Body of pancreas (tissue), 4 donors: ENCODE measurements at places on chromosomes 3 and 15.
A peak's percentile ranks its signal among the peaks of the same experiment; 100 is the strongest.

DNA sequence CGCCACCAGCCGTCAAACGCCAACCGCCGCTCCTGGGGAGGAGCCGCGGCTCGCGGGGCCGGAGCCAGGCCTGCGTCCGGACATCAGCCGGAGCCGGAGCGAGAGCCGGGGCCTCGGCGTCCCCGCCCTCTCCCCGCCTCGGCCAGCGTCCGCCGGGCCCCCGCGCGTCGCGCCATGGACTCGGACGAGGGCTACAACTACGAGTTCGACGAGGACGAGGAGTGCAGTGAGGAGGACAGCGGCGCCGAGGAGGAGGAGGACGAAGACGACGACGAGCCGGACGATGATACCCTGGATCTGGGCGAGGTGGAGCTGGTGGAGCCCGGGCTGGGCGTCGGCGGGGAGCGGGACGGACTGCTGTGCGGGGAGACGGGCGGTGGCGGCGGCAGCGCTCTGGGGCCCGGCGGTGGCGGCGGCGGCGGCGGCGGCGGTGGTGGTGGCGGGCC lies 359 bp downstream of the ARIH1 start:
- no peak for DNase-seq

GRCh38 chr3:183324083-183324482 lies 71.0 kb downstream of the B3GNT5 start:
- DNase-seq = no peak

GRCh38 chr3:52323526-52324295 lies 7.6 kb downstream of the DNAH1 start:
- DNase-seq = no peak

- DNase-seq = no peak
Measured at GRCh38 chr3:49177073-49177472, 5.7 kb downstream of the KLHDC8B start.

GRCh38 chr3:8506571-8507061 lies 5.0 kb downstream of the LMCD1 start:
- no peak for DNase-seq

GRCh38 chr3:160643994-160644393 lies 33.0 kb upstream of the ARL14 start:
- DNase-seq = no peak

DNA sequence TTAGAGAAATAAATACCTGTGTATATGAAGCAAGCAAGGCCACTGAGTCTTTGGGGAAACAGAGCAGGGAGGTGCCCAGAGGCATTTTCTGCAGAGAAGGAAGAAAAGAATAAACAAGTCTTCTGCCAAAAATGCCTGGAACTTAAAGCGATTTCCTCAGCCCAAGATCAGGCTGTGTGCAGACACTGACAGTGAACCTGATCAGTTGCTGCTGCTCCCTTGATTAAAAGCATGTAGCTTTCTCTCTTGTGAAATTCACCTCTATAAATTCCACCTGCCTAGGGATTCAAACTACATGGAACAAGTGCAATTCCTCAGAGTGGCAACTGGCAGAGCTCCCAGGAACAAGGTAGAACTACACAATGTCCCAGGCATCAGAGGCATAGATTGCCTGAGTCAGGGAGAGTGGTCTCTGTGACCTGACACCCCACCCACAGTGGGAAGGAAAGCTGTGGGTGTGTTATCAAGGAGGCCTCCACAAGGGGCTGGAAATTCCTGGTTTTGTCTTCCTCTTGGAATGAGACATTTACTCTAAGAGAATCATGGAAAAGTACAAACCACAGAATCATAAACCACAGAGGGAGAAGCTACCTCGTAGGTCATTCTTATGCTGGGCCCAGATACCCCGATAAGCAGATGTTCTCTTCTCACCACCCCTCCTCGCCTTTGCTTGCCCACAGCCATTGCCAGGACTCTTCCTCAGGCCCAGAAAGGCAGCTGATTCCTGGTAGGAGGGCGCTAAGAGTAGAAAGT lies 1.8 kb upstream of the ZBTB38 start:
- DNase-seq = peak; percentile 80

- DNase-seq = peak; percentile 65
Measured at GRCh38 chr3:129616713-129617112, 10.2 kb upstream of the PLXND1 start.

DNA sequence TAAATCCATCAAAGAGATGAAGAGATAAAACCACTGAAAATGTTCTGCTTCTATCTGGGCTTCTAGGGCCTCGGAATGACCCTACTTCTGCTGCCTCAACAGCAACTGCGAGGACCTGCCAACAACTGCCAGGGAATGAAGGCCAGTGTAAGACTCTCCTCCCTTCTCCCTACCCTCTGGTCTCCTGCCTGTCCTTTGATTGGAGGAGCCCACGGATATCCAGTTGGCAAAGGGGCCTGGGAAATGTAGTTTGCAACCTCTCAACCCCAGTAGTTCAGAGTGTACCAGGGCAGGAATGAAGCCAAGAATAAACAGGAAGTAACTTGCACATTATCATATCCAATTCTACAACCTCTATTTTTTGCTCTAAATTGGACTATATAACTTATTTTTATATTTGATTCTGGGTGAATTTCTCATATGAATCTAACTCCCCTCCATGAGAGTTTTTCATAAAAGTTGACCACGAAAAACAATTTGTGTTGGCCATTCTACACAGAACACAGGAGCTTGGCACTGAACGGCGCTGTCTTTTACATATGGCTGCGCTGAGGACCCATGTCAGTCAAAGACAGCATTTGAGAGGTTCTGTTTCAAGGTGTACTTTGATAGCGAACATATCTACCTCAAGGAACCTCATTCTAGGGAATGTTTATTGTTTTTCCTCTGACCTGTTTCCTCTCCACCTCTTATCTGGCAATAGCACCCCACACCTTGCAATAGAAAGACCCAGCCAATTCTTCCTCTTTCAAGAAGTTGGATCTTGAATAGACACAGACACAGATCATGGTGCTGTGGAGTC lies 91.1 kb upstream of the RNF7 start:
- DNase-seq = peak; percentile 86

DNA sequence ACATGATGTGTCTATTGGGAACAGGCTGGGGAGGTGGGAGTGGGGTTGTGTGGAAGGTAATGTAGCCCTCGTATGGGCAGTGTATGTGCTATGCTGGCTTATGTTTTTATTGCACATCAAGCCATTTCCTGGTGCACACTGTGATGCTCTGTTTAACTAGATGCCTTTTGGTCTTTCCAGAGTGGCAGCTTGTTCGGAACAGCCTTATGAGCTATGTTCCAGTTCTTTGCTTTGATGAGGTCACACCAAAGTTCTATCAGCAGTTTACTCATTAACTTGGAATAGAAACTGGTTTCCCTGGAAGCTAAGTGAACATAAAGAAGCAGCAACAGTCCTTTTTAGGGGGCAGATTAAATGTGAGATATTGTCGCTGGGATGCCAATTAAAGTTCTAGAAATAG lies 133.9 kb downstream of the DIPK2A start:
- DNase-seq = no peak

DNA sequence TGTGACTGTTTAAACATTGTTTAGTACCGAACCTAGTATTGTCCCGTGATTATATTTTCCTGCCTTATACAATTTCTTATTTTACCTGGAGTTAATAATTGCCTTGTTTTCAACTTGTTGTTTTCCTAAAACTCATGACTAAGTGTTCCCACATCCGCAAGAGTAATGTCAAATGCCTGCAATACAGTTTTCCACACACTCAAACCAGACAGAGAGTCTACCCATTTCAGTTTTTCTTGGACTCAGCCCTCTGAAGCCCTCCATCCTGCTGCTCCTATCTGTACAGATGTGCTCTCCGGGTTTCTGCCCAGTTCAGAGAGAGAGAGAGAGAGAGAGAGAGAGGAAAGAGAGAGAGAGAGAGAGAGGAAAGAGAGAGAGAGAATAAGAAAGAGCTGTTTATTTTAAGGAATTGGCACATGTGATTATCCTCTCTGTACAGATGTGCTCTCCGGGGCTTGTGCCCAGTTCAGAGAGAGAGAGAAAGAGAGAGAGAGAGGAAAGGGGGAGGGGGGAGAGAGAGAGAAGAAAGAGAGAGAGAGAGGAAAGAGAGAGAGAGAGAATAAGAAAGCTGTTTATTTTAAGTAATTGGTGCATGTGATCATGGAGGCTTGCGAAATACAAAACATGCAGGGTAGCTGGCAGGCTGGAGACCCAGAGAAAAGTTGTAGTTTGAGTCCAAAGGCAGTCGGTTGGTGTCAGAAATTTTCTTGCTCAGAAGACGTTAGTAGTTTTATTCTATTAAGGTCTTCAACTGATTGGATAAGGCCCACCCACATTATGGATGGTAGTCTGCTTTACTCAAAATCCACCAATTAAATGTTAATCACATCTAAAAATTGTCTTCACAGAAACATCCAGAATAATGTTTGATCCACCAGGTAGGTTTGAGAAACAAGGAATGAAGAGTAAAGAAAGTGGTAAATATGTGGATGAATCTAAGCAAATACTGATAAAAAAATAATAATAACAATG lies 104.1 kb upstream of the GOLGA8J start:
- DNase-seq = no peak

GRCh38 chr3:136984837-136985236 lies 27.1 kb downstream of the IL20RB start:
- DNase-seq = no peak

GRCh38 chr15:33188641-33189257 lies 5.8 kb downstream of the FMN1 start:
- no peak for DNase-seq

DNA sequence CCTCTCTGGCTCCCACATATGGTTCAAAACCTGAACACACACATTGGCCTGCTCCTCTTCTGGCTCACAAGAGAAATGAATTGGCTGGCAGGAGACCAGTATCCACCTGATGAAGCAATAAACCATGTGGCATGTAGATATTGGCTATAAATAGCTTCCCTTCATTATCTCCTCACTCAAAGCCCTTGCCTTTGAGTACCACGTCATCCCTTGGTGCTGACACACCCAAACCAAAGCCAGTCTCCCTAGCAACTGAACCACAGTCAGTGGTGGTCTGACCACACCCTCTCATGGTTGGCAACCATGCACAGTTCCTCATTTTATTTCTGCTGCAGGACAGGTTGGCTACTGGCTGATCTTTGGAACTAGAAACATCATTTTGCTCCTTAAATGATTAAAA lies 98.8 kb downstream of the ZNF621 start:
- DNase-seq = no peak

GRCh38 chr3:58175437-58176184 lies 35.2 kb downstream of the DNASE1L3 start:
- DNase-seq = peak; percentile 77

DNA sequence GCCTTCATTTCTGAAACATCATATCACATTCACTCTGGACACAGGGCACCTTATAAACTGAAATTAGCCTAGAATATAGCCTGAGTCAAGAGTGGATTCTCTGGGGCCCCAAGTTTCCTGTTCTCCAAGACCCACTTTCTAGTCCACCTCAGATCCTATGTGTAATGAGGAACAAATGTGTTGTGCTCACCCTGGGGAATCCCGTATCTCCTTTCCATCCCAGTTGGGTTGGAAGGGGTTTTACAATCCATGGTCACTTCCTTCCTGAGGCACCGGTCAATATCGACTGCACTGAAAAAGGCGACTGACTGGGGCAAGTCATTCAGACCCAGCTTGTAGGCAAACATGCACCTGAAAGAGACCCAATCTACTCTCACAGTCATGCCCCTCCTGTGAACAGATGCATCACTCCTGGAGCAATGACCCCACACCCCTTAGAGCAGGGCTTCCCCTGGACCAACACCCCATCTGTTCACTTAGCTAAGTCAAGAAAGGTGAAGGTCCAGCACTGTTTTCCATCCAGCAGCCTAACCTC lies 17.4 kb downstream of the POLG start:
- no peak for DNase-seq

DNA sequence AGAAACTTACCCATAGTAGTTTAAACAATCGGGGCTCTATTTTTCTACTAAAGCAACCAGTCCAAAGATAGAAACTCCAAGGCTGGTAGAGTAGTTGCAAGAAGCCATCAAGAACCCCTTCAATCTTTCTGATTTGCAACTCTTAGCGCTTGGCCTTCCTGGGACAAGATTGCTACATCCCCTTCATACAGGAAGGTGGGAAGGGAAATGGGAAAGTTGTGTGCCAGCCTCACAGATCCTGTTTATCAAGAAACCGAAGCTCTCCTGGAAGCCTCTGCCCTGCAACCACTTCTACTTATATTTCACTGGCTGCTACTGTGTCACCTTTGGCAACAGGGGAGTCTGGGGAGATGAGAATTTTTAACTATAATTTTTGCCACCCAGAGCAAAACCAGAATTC lies 46.2 kb downstream of the OSBPL10 start:
- no peak for DNase-seq

GRCh38 chr15:66094331-66094730 lies 159.2 kb downstream of the MEGF11 start:
- no peak for DNase-seq

GRCh38 chr3:121752772-121753171 lies 3.2 kb upstream of the GOLGB1 start:
- no peak for DNase-seq

GRCh38 chr3:17065315-17065714 lies 180.6 kb downstream of the PLCL2 start:
- no peak for DNase-seq

- DNase-seq = no peak
Measured at GRCh38 chr3:23068016-23068728, 135.0 kb upstream of the UBE2E2 start.

DNA sequence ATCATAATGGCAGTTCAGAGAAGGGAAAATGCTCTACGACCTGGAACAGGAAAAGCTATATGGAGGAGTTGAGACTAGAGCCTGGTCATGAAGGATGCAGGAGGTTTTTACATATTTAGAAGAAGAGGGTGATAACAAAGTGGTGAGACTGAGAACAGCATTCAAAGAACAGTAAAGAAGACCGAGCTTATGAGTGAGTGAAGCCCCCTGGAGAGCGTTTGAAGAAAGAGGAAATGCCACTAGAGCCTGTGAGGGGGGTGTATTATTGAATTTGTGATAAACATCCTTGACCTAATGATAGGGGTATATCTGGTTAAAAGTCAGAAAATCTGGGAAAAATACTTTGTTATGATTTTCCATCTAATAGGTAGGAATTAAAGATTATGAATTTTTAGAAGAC lies 4.2 kb downstream of the PARP9 start:
- no peak for DNase-seq

DNA sequence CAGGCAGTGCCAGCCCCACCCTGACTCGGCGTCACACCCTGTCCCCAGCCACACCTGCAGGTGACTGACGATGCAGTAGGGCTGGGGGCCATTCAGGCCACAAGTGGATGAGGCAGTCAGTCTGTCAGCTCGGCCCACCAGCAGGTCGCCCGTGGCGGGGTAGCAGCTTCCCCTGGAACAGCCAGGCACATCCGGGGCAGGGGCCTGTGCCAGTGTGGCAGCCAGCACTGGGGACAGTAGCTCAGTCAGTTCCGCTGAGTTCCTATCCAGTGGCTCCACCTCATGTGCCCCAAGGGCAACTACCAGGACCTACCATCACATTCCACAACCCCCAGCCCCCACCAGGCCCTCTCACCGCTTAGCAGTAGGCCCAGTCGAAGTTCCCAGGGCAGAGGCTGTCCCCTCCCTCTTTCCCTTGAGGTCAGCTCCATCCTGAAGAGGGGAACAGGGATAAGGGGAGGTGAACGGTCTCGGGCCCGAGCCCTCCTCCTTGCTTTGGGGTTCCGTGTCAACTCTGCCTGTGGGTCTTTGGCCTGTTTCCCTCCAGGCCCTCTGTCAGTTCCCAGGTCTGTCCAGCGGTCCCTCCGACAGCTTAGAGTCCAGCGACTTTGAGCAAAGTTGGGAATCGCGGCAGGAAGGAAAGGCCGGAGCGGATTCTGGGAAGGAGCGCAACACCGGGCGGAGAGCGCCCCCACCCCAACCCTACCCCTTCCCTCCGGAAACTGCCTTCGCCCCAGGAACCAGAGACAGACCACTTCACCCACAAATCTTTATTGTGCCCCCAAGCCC lies at the start of gene LAMB2:
Gene LAMB2 (minus strand): TSS at position 614 of the 789 bp plus-strand sequence. CDS start 183 bp downstream, at position 431.
- DNase-seq = peak; percentile 75
